ENCODE measurements at places on chromosomes 7 and 10.

DNA sequence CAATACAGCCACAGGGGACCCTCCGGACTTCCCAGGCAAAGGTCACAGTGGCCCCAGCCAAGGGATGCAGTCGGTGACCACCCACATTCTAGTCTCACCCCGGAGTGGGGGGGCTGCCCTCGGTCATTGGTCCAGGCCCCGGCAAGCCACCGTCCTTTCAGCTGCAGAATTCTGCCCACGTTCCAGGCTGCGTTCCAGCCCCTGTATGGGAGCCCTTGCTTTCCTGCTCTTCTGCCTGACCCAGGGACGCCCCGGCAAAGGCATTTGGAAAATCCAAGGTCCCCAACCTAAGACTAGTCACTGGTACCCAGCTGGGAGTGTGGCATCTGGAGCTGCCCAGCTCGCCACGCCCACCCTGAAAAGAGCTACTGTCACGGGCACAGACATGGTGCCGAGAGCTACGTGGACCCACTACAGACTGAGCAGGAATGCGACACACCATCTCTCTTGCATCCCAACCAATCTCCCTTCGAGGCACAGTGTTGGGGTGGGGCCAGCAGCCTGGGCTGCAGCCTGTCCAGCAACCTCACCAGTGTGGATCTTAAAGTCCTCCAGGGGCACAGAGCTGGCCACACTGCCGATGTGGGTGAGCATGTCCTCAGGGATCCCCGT, 18.6 kb downstream of the OGDHL start:
- no peak for DNase-seq

- DNase-seq, result no peak
Measured at GRCh38 chr7:143458263-143458662, 15.0 kb downstream of the TAS2R60 start.

DNA sequence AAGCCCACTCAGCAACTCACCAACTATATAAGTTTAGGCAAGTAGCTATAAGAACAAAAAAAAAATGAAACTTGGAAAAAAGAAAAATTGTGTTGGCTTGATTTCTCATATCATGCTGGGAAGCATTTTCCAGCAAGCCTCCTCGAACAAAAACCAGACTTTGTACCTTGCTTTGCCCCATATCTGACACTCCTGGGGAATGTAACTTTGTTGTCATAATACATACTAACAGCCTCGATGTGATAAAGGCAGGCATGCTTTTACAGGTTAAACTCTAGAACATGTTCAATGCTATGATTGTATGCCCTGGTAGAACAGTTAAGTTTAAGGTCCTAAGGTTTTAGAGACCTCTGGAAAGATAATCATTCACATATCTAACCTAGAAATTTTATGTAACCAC, 11.6 kb downstream of the CFAP43 start:
- DNase-seq, result no peak

GRCh38 chr7:21934808-21935207, 10.9 kb downstream of the CDCA7L start:
- DNase-seq, result no peak

GRCh38 chr7:151652111-151652510, 132.4 kb upstream of the RHEB start:
- DNase-seq, result no peak

DNA sequence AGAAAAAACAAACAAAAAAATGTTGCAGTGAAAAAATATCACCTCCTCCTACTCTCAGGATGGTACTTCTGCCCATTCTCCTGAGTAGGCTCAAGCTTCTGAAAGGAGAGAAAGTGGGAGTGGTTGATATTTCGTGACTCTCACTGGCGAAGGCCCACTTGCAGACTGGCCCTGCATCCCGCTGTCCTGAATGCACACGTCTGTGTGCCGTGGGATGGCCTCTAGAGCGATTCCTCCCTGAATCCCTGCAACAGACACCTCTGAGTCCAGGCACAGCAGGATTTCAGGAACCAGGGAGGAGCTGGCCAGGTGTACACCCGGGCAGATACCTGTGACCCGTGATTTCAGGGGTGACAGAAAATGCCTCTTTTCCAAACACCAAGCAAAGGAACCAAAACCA, 319.2 kb downstream of the DPP6 start:
- DNase-seq, result no peak

GRCh38 chr7:70563960-70564359, 568.0 kb upstream of the GALNT17 start:
- no peak for DNase-seq

- no peak for DNase-seq
Measured at GRCh38 chr10:126250527-126251310, 137.6 kb downstream of the ADAM12 start.

DNA sequence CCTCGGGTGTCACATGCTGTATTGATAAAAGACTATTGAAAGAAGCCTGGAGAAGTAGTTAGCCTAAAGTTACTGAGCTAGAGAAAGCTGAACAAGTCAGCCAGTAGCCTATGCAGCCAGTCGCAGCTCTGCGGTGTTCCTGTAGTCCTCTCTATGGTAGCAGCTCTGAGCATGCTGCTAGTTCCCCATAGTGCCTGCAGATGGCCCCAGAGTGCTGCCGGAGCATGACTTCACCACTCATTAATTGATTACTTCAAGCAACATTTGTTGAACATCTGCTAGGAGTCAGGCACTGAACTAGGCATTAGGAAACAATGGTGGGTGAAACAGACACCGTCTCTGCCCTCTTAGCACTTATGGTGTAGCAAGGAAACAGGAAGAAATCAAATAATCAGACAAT, 422.7 kb downstream of the SORCS3 start:
- DNase-seq, result no peak

DNA sequence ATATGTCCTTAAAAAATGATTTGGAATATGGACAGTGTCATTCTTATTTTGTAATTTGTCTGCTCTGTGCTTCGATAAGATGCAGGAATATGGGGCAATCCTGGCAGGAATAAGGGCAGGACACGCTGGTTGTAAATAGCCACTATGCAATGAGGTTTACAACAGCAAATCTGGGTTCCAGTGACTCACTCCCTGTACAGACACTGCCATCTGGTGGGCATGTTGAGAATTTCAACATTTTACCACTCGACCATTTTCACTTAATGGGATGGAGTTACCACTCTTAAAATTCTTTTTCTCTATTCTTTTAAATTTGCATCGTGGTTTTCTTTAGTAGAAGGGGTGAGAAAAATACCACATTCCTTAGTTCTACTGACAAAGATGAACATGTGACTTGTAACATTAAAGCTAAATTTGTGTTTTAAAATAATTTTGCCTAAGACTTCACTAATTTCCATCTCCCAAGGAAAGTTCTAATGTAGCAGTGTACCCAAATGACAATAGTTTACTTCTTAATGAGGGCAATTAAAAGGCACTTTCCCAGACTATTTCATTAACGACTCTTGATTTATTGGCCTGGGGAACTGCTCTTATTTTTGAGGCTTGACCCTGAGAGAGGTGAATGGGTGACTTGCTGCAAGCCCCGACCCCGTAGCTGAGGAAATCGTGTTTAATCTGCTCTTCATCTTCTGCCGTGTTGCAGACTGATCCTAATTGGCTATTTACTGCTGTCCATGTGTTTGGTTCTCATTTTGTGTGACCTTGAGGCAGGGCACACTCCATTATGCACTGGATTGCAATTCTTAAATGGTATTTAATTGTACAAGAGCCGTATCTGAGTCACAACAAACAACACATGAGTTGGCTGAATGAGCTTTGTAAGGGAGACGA, 173.6 kb upstream of the IMMP2L start:
- DNase-seq, result peak; percentile 1

DNA sequence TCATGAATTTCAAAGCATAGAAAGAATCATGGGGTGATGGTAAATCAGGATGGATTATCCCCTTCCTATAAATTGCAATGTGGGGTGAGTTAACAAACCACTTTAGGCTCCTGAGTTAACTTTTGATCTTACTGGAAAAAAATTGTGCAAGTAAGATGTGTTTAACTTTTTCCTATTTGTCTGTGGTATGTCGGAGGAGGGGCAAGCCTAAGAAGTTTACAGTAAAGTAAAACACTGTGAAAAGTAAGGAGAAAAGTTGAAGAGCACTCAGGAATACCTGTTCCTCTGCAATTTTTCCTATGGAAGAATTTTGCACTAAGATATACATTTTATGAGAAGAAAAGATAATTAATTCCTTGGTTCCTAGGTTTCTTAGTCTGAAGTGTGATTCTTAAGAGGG, 44.4 kb downstream of the IFIT5 start:
- no peak for DNase-seq

- peak; percentile 50 for DNase-seq
Measured at GRCh38 chr10:15168291-15168785, at the start of gene NMT2. Gene NMT2, minus strand, starts transcription at chr10:15168693. Its CDS starts 81 bp downstream, at chr10:15168612.

GRCh38 chr7:91411060-91411459, 146.8 kb downstream of the FZD1 start:
- no peak for DNase-seq

DNA sequence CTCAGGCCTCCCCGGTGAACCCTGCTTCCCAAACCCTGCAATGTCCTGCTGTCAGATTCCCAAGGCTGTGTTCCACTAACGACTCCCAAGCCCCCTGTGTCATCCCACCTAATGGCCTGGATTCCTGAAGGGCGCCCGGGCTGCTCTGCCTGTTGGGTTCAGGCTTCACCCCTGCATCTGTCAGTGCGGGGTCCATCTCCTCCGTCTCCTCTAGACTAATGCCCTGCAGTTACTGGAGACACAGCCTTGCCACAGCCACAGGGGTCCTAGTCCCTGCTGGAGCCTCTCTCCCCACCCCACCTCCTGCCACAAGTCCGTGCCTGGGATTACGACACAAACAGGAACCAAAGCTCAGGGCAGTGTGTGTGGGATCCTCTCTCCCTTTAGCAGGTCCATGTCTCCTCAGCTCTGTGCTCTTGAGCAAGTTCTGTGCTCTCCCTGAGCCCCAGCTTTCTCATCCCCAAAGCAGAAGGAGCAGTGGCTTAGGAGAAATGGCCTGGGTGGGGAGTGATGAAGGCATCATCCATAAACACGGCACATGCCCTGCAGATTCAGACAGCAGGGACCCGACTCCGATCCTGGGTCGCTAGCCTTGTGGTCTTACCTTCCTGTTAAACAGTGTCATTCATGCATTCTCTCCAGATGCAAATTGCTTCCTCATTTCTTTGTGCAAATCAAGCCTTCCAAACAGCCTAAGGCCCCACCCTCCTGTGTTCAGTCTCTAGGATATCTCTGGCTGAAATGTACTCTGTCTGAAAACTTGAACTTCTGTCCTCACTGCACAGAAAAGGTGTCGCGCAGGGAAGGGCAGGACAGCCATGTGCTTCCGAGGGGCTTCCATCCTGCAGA, 8.2 kb upstream of the RBP3 start:
- peak; percentile 13 for DNase-seq

- no peak for DNase-seq
Measured at GRCh38 chr10:10475812-10476211, 541.9 kb upstream of the CELF2 start.

GRCh38 chr10:96229568-96230030, 41.8 kb downstream of the BLNK start:
- DNase-seq, result peak; percentile 38

- no peak for DNase-seq
Measured at GRCh38 chr7:142615508-142615907, 133.8 kb upstream of the PRSS1 start.

- DNase-seq, result no peak
Measured at GRCh38 chr10:94617389-94617944, 66.1 kb upstream of the CYP2C18 start.

- DNase-seq, result no peak
Measured at GRCh38 chr10:5538446-5538845, 13.7 kb downstream of the CALML3 start.

GRCh38 chr7:150793569-150794238, 6.5 kb downstream of the TMEM176B start:
- DNase-seq, result no peak

DNA sequence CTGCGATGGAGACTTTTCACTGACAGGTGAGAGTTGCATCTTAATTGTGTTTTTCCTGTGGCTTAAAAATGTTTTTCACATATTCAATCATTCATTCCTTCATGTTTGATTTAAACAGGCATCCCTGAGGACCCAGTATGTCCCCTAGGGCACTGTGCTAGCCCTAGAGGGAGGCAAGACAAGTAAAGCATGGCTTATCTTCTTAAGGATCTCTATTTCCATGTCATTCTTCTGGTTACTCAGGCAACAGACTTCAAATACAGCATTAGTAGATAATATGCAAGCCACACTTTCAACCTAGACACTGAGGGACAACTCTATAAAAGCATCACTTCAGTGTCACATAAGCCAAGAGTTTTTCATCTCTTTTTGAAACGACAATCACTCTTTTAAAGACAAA, 29.2 kb downstream of the CDK1 start:
- no peak for DNase-seq

- no peak for DNase-seq
Measured at GRCh38 chr10:48813291-48813690, 126.3 kb downstream of the LRRC18 start.

GRCh38 chr10:70617798-70618568, 15.4 kb upstream of the PRF1 start:
- DNase-seq, result no peak

DNA sequence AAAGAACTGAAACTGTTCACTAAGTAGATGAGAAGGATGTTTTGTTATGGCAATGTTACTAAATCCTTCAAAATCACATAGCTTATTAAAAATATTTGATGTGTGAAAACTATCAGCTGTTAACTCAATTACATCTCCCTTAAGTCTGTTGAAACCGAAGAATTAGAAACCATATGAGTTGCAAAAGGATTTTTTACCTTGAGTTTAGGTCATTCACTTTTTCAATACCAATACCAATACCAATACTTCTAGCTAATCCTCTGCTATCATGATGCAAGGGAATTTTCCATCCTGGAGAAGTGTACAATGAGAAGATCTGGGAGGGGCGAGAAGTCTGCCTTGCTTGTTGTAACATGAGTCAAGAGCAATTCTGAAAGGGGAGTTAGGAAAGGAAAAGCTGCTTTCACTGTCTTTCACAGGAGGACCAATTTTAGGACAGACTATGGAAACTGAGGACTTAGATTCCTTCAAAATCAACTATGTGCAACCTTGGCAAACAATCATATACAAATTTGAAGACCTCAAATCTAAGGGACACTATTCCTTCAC, 199.7 kb downstream of the IMMP2L start:
- DNase-seq, result no peak

GRCh38 chr7:55641273-55641691, 69.0 kb upstream of the VOPP1 start:
- peak; percentile 42 for DNase-seq

GRCh38 chr7:101099969-101100781, 14.9 kb downstream of the TRIM56 start:
- DNase-seq, result no peak

- DNase-seq, result no peak
Measured at GRCh38 chr7:75866489-75867389, 12.1 kb upstream of the RHBDD2 start.

DNA sequence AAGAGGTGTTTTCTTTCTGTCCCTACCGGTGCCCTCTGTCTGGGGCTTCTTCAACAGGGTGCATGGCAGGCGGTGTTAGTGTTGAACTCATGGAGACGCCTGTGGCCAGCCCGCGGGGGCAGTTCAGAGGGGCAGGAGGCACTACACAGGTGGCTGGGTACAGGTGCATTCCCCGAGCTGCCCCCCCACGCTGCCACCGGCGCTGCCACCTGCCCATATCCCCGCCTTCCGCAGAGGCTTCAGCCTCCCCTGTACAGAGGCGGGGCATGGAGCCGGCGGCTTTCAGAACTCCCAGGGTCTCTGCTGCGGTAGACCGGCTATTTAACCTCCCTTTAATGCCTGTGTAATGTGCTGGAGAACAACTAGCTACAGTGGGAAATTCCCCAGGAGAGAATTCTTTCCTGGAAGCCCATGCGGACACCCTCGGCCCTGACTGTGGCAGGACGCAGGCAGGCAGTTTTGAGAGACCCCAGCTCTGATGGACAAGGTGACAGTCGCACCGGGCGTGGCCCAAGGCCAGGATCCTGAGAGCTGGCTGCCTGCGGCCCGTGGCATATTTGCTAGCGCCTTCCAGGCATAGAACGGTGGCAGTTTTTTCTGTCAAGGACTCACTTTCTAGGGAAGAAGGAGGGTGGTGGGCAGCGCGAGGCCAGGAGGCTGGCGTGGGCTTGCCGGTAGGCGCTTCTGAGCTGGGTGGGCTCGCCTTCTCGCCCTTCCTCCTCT, 53.7 kb upstream of the ZNF32 start:
- DNase-seq, result no peak

Data from KG1 (cell line).